ENCODE measurements at places on chromosomes 2 and 18.

- DNase-seq = no peak
Observed at GRCh38 chr2:10132996-10133647, 10.6 kb downstream of the RRM2 start.

- no peak for DNase-seq
Observed at GRCh38 chr2:238009563-238009962, 42.7 kb downstream of the UBE2F start.

GRCh38 chr2:202822411-202822810 is 49.2 kb downstream of the ICA1L start:
- no peak for DNase-seq

- no peak for DNase-seq
Observed at GRCh38 chr2:145329971-145330370, 810.1 kb upstream of the ZEB2 start.

- no peak for DNase-seq
Observed at GRCh38 chr18:33596178-33596854, 18.3 kb downstream of the ASXL3 start.

DNA sequence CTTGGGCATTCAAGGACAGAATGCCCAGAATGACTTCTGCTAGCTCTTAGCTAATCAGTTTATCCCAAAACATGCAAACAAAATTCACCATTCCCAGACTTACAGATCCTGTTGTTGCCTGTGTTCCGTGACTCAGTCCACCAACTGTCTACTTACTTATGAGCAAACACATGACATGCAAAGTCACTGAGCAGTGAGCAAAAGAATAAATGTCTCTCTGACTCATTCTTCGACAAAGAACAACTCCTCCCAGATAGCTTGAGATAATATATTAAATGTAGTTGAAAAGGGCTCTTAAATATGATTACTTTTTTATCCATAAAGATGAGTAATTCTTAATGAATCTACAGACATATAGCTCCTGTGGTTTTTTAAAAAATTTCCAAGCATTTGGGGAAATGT is 9.0 kb upstream of the CREG2 start:
- DNase-seq = no peak

DNA sequence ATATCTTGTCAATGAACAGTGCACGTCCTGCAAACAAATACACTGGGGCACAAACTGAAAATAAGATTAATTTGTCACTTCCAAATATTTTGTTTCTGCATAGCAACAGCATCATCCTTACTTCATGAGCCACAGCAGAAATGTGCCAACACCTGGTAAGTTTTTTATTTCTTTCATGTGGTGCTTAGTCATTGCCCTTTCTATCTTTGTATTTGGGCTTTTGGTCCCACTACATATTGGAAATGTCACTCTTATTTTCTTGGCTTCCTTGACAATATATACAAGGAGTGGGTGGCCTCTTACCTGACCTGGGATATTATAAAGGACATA is 208.0 kb downstream of the RBM43 start:
- no peak for DNase-seq

DNA sequence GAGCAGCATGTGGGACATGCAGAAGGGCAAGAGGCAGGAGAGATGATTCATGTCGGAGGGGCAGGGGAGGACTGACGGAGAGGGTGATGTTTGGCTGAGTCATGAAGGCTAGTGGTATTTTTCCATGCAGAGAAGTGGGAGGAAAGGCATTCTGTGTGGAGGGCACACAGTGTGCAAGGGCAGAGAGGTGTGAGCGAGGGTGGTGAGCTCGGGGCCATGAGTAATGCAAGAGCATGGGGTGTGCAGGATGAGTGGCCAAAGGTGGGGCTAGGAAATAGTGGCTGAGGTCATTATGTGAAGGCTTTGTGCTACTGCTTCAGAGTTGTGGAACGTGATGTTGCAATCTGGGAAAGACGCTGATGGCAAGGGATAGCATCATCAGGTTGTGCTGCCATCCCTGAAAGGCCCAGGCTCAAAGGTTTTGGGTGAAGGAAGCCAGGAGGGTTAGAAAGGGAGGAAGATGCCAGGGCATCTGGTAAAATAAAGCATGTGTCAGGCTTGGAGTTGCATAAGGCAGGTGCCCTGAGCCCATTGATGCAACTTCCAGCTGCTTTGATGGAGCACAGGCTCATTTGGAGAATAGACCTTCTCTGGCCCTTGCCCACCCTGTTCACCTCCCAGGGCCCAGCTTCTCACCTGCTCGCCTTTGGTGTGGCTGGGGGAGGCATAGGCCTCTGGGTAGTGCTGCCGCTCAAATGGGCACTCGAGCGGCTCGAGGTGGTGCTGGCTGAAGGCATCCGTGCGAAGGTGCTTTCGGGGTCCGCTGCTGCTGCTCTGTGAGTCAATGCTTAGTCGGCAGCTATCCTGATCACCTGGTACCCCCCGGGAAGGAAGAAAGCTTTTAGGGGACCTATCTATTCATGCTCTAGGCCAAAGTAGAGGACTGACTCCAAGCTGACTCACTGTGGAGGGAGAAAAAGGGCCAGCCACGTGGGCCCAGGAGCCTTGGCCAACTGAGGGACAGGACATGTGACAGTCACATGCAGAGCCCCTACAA is 37.5 kb downstream of the PAX8 start:
- no peak for DNase-seq

- no peak for DNase-seq
Observed at GRCh38 chr2:30400151-30400954, 46.7 kb upstream of the LCLAT1 start.

- no peak for DNase-seq
Observed at GRCh38 chr2:60989259-60989658, 28.3 kb upstream of the PEX13 start.

DNA sequence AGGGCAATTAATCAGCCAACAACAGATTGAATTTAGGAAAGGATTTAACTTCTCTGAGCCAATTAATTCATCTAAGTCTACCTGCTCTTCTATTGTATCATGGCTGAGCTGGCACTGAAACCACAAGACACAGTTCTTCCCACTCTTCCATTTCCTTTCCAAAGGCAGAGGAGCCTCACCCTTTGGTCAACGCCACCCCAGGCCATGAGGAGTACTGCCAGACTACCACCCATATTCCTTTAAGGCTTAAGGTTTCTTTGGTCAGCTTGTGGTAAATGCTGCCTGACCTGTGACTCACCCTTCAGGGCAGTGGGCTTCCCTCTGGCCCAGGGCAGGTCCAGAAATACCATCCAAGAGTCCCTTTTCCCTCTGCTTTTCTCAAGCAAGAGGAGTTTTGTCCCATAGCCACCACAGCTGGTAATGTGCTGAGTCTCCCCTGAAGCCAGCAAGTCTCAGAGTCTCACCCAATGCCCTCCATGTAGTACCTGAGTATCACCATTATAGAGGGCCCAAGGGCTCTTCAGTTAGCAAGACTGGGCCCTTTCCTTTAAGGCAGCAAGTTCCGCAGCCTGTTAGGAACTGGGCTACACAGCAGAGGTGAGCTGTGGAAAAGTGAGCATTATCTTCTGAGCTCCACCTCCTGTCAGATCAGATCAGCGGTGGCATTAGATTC is 900.5 kb upstream of the CRIM1 start:
- DNase-seq = no peak

- no peak for DNase-seq
Observed at GRCh38 chr2:231348704-231349373, 46.7 kb upstream of the B3GNT7 start.

- no peak for DNase-seq
Observed at GRCh38 chr2:106336737-106337136, 131.5 kb downstream of the RGPD3 start.

- peak; percentile 39 for DNase-seq
Observed at GRCh38 chr2:43402452-43402937, 176.1 kb upstream of the ZFP36L2 start.

DNA sequence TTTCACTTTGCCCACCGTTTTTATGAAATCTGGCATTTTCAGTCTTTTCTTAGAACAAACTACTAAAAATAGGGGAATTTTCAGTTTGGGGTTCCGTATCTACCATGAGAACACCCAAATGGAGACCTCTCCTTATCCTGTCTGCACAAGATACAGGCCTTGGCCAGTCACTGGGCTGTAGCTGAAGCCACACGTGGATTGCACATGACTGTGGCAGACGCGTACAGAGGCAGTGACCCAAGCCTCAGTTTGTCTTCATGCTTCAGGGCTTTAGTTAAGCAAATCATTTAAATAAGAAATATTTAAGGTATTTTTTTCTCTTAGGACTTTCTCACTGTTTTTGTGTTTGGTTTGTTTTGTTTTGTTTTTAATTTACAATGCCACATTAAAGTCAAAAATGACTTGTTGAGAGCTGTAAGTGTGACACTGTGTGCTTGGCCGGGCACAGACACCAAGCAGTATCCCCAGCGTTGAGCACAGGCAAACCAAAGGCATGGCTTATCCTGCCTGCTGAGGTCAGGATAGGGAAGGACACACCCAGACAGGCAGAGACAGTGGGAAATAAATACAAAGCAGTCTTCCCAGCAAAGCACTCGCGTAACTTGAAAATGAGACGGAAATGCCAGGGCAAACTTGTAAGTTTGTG is 53.3 kb downstream of the TRAPPC12 start:
- no peak for DNase-seq

- no peak for DNase-seq
Observed at GRCh38 chr2:206790311-206790935, 25.0 kb downstream of the FASTKD2 start.

GRCh38 chr2:188416367-188416766 is 124.7 kb downstream of the GULP1 start:
- DNase-seq = no peak

DNA sequence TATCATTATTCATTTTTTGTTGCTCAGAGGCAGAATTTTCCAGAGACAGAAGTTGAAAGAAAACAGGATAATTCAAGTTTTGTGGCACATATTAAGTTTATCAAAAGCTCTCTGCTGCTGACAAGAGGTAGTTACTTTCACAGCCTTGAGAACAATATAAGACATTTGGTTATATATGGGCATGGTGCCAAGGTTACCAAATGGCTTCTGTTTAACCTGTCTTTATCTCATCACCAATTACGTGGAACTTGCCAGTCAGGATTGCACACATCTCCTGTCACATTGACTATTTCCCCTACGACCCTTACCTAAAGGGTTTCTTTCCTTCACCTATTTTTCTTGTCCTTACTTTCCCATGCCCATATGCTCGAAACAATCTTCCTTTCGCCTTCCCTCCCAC is 35.9 kb downstream of the KLF7 start:
- DNase-seq = no peak

- no peak for DNase-seq
Observed at GRCh38 chr2:4832642-4833041, 859.5 kb upstream of the SOX11 start.

DNA sequence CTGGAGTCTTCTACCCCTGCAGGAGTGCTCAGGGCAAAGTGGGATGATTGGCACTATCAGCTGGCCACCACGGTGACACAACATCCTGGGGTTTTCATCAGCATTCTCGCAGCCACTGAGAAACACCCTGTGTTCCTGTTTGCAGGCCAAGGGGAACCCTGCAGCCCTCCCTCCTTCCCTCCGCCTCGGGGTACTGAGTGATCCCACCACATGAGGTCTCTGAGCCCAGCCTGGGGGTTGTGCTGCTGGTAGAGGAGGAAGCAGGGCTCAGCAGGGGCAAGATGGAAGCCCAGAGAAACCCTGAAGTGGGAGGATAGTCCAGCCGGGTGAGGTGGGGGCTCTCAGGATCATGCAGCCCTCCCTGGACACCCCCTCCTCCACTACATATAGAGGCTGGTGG is at the start of gene OXER1:
TSS of gene OXER1 (minus strand) at position 40 of the 400 bp plus-strand sequence. CDS start 73 bp downstream, outside the sequence.
- DNase-seq = no peak

GRCh38 chr2:25202275-25202674 is 33.9 kb upstream of the POMC start:
- no peak for DNase-seq

DNA sequence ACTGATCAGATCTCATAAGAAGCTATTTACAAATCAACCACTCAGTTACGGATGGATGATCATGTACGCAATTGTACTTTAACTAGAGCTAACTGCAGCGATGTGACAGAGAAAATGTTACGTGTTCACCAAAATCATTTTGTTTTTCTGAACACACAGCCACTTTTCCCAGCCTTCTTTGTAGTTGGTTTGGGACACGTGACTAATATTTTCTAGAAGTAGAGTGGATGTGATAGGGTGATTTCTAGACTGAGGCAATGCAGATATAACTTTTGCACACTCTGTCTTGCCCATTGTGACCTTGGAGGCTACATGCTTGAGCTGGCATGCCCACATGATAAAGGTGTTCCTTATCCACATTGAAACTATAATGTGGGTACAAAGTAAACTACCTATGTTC is 9.9 kb upstream of the SLC9A4 start:
- DNase-seq = no peak

DNA sequence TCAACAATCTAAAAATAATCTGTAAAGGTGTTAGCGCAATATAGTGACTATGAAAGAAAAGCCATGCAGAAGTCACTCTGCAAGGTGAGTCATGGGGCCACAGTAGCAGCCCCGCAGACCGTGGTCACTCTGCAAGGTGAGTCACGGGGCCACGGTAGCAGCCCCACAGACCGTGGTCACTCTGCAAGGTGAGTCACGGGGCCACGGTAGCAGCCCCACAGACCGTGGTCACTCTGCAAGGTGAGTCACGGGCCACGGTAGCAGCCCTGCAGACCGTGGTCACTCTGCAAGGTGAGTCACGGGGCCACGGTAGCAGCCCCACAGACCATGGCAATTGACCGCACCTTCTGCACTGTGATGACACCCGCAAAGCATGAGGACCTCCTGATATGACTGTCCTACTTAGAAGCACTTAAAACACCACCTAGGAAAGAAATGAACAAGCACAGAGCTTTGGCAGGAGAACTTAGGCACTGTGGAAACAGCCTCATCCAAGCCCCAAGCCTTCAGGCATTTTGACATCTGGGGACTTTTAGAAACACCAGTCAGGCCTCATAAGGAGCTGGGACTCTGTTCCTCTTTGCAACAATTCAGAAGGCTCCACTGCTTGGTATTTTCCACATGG is 70.1 kb downstream of the LDLRAD4 start:
- no peak for DNase-seq

GRCh38 chr2:182893666-182894065 is 27.2 kb upstream of the FRZB start:
- no peak for DNase-seq

GRCh38 chr2:232352511-232353091 is 25.9 kb upstream of the ALPP start:
- DNase-seq = no peak

DNA sequence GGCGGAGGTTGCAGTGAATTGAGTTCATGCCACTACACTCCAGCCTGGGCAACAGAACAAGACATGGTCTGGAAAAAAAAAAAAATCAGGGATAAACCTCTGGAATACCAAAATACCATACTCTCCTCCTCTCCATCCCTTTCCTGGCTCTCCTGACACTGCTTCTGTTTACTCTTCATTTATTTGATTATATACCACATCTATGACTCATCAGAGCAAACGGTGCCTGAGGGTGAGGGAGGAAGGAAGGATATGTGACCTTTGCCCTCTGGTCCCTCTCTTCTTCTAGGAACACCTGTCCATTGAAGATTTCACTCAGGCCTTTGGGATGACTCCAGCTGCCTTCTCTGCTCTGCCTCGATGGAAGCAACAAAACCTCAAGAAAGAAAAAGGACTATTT is 30.0 kb downstream of the VIL1 start:
- no peak for DNase-seq
